NCI-H774 (cell line): ENCODE measurements at places on chromosomes 11 and 22.

- no peak for DNase-seq
Observed at GRCh38 chr11:109071712-109072524, 350.1 kb upstream of the C11orf87 start.

- no peak for DNase-seq
Observed at GRCh38 chr11:72466410-72466809, 32.1 kb upstream of the CLPB start.

DNA sequence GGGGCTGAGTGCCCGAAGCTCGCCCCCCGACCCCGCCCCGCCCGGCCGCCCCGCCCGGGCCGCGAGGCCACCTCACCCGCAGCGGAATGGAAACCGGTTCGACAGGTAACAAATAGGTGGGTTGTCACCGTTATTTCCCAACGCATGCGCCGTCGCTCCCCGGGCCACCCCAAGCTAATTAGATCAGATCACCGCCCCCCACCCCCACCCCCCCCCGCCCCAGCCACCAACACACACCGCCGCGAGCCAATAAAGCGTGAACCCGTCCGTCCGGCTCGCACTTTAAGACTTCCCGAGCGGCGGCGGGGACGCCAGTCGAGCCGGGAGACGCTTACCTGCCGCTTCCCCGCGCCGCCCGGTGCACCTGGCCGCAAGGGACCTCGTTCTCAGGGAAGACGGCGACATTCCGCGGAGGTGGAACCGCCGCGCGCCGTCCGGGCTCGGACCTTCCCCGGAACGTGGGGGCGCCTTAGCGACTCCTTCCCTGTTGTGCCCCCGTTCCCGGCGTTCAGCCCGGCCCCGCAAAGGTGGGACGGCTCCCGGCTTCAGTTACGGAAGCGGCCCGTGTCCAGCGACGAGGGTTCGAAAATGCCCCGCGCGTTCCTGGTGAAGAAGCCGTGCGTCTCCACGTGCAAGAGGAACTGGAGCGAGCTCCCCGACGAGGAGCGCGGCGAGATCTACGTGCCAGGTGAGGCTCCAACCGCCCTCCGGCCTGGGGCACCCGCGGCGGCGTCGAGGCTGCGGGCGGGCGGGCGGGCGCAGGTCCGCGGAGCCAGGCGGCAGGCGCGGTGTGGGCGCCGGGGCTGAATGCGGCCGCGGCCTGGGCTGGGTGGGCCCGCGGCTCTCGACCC is at the start of gene OVOL1:
OVOL1 (plus strand) TSS at position 278 of the 851 bp plus-strand sequence; CDS start at position 589, 311 bp downstream.
- DNase-seq = peak; percentile 58

DNA sequence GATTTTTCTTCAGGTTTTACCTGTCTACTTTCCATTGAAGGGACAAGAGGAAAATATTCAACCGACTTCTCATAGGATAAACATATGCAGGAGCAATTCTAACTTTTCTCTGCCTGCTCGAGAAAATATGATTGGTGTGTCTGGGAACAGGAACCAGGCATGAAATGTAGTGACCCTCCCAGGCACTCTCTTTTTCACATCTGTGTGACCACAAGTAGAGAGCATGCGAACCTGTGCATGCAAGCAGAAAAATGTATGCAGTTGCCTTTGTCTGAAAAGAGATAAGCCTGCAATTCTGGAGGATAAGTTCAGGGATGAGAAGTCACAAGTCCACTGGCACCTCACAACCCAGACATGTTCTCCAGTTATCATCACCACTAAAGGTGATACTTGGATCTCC is 583.5 kb upstream of the FAT3 start:
- DNase-seq = no peak

GRCh38 chr11:115653926-115654325 is 149.7 kb upstream of the CADM1 start:
- DNase-seq = no peak

DNA sequence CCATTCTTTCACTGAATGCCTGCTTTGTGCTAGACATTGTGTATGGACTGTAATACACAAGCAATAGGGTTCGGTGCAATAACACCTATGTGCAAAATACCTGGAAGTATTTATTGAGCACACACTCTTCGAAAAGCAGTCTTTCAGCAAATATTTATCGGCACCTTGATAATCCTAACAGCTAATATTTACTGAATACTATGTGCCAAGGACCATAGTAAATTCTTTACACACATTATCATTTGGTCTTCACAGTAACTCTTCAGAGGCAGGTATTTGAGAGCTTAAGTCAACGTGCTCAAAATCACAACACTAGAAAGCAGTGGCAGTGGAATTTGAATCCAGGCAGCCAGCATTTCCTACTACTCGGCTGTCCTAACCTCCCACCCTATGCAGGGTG is 2.2 kb downstream of the B3GNT6 start:
- DNase-seq = peak; percentile 47

DNA sequence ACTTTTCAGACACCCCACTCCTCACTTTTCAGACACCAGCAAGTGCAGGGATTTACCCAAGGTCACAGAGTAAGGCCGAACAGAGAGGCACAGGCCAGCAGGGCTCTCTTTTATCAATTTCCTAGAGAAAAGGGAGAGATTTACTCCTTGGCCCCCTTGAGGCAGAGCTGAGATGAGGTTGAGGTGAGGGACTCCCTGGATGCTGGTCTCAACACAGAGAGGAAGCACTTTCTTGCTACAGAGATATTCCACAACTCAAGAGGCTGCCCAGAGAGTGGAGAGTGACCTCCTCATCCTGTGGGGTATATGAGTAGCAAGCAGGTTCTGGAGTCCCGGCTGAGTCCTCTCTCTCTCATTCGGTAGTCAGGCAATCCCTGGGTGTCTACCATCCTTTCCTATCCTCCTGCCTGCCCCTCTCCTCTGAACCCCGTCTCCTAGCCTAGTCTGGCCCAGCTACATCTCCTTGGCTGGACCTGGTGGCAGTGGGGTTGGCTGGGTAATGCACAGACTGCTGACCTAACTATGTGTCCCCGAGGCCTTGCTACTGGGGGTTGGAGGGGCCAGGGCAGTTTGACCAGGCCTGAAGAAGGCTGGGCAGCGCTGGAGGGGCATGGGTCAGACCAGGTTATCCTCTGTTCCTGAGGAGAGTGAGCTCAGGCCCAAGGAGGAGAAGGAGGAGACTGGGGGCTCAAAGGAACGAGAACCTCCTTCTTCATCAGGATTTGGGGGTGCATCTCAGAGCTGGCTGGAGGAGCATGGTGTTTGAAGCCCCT is 1.8 kb upstream of the ARHGEF17 start:
- DNase-seq = no peak

DNA sequence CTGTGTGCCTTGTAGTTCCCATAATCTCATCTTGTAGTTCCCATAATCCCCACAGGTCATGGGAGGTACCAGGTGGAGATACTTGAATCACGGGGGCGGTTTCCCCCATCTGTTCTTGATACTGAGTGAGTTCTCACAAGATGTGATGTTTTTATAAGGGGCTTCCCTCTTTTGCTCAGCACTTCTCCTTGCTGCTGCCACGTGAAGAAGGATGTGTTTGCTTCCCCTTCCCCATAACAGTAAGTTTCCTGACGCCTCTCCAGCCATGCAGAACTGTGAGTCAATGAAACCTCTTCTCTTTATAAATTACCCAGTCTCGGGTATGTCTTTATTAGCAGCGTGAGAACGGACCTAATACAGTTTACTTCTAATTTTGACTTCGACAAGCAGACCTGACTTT is 14.0 kb upstream of the SMIM38 start:
- no peak for DNase-seq

GRCh38 chr11:114209904-114210303 is 86.3 kb upstream of the NNMT start:
- no peak for DNase-seq
